ENCODE measurements at places on chromosomes 13 and 19.
A peak's percentile ranks its signal among the peaks of the same experiment; 100 is the strongest.

DNA sequence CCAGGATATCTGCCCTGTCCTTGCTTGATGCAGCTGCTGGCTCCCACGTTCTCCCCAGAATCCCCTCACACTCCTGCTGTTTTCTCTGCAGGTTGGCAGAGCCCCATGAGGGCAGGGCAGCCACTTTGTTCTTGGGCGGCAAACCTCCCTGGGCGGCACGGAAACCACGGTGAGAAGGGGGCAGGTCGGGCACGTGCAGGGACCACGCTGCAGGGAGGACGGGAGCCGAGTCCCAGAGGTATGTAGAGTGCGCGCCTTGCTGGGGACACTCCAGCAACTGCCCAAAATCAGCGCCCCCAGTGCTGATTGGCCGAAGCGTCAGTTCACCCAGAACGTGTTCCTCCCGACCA, 30.3 kb upstream of the MIER2 start:
- DNase-seq, result no peak

- DNase-seq, result no peak
Observed at GRCh38 chr13:112603641-112604225, 15.8 kb upstream of the TUBGCP3 start.

- peak; percentile 43 for DNase-seq
Observed at GRCh38 chr13:107678075-107678689, 537.2 kb downstream of the LIG4 start.

DNA sequence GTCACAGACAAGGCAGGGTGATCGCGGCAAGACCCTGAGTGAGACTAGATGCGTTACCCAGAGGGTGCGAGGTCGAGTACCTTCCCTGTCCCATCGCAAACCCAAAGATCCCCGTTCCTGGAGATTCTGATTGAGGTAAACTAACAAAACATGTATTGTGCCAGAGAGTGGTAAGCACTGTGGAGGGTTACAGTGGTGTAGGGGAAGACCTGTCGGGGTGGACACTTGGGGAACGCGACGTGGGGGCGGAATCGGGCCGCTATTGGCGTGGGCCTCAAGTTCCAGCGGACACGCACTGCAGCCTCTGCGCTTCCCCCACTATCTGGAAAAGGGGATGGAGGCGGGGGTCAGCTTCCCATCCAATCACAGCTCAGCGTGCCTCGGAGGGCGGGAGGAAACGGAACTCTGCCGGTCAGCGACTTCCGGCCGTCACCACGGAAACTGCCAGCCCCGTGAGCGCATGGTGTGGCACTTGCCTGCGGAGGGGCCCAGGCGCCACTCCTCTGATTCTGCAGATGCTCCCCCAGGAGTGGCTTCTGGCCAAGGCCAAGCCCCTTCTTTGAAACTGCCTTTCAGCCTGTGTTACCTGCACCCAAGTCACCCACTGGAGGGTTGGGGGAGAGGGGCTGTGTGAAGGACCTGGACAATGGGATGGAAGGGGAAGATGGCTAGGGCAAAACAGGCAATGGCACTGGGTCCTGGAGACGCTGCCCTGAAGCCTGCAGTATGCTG, 1.0 kb upstream of the UBE2M start:
- DNase-seq, result no peak

DNA sequence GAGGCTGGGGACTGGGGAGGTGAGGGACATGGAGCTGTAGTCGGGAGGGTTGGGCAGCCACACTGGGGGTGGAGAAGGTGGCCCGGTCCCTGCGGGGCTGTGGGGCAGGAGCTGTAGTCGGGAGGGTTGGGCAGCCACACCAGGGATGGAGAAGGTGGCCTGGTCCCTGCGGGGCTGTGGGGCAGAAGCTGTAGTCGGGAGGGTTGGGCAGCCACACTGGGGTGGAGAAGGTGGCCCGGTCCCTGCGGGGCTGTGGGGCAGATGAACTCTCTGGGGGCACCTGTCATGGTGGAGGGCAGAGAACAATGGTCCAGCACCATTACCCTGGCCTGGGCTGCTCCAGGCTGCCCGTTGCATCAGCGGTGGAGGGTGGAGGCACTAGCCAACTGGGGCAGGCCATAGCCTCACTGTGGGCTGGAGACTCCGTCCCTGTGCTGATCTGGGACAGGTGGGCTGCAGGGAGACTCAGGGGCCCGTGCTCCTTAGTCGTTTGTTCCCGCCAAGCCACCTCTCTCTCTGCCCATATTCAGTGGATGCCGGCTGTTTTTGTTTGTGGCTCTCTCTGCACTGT, 51.4 kb downstream of the ATP11A start:
- no peak for DNase-seq

- no peak for DNase-seq
Observed at GRCh38 chr19:18262144-18262543, 12.1 kb downstream of the IQCN start.

GRCh38 chr19:37074819-37075362, 3.3 kb upstream of the ZNF420 start:
- DNase-seq, result peak; percentile 72

GRCh38 chr13:20140487-20140886, 20.4 kb downstream of the GJA3 start:
- no peak for DNase-seq

GRCh38 chr13:34822650-34823049, 119.4 kb upstream of the NBEA start:
- no peak for DNase-seq

GRCh38 chr13:77535448-77535847, at the start of gene SCEL:
SCEL (plus strand) TSS chr13:77535706; CDS start chr13:77555876, 20,170 bp downstream.
- no peak for DNase-seq

DNA sequence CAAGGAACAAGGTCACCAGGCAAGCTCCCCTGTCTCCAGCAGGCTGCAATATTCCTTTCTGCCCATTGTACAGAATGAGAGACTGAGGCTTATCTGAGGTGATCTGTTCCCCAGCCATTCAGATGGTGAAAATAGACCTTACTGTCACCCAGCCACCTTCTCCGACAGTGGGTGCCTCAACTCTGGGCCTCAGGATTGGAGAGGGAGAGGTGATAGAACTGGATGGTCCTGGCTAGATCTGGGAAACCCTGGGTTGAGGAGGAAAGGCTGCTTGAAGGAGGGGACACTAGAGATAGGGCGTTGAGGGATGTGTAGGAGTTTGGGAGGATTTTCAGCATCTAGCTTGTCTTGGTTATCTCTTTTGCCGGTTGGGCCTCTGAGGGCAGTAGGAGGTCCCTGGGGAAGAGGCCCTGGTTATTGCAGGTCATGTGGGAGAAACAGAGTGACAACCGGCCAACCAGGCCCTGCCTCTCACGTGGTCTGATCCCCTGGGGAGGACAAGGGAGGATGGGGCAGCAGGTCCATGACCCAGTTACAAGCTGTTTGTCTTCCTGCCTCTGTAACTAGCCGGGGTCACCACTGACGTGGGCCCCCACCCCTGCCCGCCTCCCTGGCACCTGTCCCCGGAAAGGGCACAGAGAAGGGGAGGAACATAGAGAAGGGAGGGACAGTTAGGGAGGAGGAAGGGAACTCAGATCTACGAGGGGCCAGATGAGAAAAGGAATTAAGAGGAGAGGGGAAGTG, 8.2 kb downstream of the NFIC start:
- no peak for DNase-seq
